ENCODE measurements at places on chromosomes 6 and 20.

- no peak for DNase-seq
These were observed 232.9 kb upstream of the SASH1 start for GRCh38 chr6:148109732-148110131.

- DNase-seq, result no peak
These were observed 36.3 kb downstream of the PLEKHG1 start for GRCh38 chr6:150635906-150636514.

DNA sequence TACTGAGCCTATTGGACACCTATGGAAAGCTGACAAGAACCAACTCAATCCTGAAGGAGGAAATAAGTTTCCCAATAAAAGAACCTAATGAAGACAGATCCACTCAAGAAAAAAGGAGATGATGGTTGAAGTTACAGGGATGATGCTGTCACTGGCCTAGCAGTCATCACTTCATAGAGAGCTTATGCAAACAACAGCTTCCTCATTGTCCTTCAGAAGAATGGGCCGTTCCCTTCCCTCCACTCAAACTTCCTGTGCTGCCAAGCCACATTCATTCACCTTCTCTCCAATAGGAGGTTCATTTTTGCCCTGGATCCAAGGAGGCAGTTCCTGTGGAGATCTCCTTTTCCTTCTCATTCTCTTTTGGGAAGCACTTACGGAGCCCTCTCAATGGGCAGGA is 13.8 kb upstream of the PM20D2 start:
- no peak for DNase-seq

DNA sequence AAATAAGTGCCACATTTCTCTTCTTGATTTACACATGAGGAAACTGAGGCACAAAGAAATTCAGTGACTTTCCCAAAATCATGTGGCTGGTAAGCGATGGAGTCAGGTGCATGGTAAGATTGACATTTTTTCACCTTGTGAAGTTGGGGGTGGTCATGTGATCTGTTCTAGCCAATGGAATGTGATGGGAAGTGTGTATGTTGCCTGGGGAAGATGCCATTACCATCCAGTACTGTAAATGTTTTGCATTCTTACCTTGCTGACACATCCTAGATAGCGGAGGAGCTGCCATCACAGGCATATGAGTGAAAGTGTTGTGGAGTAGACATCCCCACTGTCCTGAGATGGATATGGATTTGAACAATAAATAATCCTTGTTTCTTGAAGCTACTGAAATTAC is 499.6 kb upstream of the SULF2 start:
- no peak for DNase-seq

GRCh38 chr20:16803965-16804792 is 56.0 kb downstream of the OTOR start:
- DNase-seq, result peak; percentile 77

DNA sequence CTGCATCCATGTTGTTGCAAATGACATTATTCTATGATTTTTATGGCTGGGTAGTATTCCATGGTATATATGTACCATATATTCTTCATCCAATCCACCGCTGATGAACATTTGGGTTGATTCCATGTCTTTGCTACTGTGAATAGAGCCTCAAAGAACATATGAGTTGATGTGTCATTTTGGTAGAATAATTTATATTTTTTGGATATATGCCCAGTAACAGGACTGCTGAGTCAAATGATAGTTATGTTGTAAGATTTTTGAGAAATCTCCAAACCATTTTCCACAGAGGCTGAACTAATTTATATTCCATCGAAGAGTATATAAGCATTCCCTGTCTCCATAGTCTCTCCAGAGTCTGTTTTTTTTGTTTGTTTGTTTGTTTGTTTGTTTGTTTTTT is 1373.5 kb downstream of the GRIK2 start:
- no peak for DNase-seq

DNA sequence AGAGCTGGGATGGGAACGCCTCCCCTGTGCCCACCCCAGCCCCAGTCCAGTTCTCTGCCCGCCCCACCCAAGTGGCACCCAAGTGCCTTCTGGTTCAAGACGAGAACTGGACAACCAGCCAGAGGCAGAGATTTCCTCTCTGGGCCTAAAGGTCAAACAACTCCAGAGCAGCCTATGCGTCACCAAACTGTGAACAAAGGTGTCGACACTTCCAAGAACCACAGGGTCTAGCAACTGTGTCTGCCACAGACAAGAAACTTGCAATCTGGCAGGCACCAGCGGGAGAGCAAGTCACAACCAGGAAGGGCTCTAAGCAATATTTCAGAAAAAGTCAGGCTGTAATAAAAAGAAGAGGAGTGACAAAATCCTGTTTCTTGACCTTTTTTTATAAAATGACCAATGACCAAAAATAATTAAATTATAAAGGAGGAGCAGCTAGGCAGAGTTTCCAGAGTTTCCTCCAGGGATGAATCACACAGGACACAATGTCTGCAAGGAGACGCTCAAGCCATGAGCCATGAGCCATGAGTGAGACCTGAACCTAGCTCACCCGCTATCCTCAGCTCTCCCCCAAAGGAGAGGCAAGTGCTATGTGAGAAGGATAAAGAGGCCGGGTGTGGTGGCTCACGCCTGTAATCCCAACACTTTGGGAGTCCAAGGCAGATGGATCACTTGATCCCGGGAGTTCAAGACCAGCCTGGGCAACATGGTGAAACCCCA is 11.1 kb downstream of the EDEM2 start:
- no peak for DNase-seq

DNA sequence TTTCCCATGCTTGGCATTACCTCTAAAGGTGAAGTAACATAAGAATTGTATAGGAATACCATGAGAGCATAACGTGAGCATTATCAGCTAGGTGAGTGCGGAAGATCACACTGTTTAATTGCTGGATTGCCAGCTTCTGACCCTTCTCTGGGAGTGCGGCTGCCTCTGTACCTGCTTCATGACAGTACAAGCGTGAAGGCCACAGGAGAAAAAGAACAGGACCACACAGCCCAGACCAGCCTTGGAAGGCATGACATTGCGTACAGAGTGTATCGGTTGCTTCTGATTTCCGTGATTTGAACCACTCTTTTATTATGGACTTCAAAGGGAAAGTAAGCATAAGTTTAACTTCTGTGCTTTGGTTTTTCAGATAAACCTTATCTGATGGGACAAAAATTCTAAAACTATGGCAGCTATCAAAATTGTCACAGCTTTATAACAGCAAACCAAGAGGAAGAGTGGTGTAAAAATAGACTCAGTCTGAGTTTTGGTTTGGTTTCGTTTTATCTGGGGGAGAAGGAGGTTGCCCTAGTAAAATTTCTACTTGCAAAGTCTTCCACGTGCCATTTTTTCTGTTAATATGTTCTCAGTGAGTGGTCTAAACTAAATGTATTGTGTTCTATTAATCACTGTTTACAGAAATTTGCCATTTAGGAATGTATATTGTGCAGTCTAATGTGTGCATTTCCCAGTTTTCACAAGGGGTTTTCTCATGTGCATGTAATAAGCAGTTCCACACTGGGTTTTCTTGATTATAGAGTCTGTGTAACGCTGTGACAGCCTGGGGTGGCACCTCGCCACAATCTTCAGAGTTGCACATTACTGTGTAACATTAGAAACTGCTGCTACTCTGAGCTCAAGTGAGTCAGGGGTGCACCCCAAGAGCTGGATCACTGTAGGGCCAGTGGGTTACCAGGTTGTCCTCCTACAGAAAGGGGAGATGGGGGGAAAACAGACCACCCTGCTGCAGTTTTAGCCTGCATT is 97.3 kb downstream of the RPP40 start:
- DNase-seq, result no peak

- DNase-seq, result no peak
These were observed 37.1 kb upstream of the RPS6KA2 start for GRCh38 chr6:166664135-166664534.

Data from posterior cingulate gyrus (tissue), 11 donors.